ENCODE measurements at places on chromosomes 12 and 14.
A peak's percentile ranks its signal among the peaks of the same experiment; 100 is the strongest.

- DNase-seq: no peak
Observed at GRCh38 chr14:102733326-102733725, 43.9 kb upstream of the TRAF3 start.

DNA sequence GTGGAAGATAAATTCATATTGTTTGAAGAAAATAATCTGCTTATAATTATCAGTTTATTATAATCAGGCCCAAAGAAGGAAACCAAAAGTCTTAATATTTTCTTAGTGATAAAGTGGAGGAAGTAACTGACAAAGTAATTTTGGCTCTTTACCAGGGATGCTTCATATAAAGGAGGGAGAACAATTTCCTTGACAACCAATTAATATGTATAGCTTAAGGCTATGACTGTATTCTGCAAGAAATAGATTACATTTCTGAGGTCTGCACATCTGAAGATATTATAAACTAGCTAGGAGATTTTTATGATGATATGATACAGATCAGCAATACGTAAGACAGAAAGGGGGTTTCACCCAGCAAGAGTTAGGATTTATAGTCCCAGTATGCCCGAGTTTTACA lies 90.8 kb downstream of the BICD1 start:
- no peak for DNase-seq

GRCh38 chr12:6044082-6044481 lies 80.4 kb downstream of the VWF start:
- no peak for DNase-seq

GRCh38 chr12:119544765-119545625 lies 48.6 kb upstream of the TMEM233 start:
- DNase-seq: peak; percentile 26

- no peak for DNase-seq
Observed at GRCh38 chr12:3446235-3446634, 44.8 kb upstream of the PRMT8 start.

DNA sequence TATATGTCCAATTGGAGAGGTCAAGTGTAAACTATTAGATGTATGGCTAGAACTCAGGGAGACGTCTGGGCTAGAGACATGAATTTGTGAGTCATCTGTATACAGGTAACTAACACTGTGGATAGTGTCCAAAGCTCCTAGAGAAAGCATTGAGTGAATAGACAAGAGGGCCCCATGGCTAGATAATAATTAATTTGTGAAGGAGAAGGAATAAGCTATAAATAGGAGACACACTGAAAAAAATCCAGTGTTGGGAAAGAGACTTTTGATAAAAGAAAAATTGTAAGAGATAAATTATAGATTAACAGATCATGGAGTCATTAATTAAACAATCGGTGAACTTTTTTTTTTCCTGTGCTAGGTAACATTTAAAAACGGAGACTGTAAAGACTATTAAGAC lies 326.6 kb upstream of the PRICKLE1 start:
- DNase-seq: no peak

- DNase-seq: no peak
Observed at GRCh38 chr12:1845427-1845826, 25.1 kb downstream of the LRTM2 start.

DNA sequence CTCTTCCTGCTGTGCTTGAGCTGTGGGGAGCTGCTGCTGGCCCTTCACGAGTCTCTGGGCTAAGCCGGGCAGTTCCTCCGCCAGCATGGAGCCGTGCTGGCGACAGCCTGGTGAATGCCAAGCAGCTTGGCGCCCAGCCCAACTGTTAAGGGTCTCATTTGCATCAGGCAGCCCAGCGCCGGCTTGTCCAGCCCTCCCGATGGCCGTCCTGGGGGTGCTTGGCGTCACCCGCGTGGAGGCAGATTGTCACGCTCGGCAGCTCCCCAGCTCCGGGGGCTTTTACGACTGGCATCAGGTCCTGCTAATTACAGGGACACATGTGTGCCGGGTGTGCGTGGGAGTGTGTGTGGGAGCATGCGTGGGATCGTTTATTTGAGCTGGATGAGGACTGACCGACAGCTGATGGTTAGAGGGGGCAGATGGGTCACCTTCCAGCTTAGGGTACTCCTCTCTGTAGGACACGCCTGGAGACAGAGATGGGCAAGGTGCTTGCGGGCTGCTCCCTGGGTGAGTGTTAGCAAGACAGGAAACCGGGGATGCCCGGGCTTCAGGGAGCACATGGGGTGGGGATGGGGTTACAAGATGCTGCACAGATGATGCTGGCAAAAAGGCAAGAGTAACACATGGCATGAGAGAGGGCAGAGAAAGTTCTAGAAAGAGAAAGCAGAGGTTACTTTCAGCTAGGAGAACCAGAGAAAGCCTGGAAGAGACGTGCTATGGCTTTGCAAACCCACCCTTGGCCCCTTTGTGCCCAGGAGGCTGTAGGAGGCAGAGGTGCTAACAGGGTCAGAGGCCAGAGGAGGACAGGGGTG lies 64.1 kb downstream of the KIF26A start:
- peak; percentile 37 for DNase-seq

GRCh38 chr12:41436076-41436475 lies 248.0 kb downstream of the PDZRN4 start:
- no peak for DNase-seq

- peak; percentile 94 for DNase-seq
Observed at GRCh38 chr14:89955745-89956660, at the start of gene TDP1. Gene TDP1, plus strand, starts transcription at chr14:89955927. Its CDS starts 7,188 bp downstream, at chr14:89963115.

- DNase-seq: no peak
Observed at GRCh38 chr12:108972358-108972757, 48.5 kb downstream of the SVOP start.

DNA sequence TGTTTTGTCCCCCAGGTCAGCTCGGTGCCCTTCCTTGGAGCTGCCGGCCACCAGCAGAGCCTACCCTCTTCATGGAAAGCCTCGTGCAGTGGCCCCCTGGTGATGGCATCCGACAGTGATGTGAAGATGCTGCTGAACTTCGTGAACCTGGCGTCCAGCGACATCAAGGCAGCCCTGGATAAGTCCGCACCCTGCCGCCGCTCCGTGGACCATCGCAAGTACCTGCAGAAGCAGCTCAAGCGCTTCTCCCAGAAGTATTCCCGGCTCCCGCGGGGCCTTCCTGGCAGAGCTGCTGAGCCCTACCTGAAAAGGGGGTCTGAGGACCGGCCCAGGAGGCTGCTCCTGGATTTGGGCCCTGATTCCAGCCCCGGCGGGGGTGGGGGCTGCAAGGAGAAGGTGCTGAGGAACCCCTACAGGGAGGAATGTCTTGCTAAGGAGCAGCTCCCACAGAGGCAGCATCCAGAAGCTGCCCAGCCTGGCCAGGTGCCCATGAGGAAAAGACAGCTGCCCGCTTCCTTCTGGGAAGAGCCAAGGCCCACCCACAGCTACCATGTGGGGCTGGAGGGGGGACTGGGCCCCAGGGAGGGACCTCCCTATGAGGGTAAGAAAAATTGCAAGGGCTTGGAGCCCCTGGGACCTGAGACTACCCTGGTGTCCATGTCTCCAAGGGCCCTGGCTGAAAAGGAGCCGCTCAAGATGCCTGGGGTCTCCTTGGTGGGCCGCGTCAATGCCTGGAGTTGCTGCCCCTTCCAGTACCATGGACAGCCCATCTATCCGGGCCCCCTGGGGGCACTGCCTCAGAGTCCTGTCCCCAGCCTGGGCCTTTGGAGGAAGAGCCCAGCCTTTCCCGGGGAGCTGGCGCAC lies 1.3 kb downstream of the FAM181A start:
- no peak for DNase-seq

DNA sequence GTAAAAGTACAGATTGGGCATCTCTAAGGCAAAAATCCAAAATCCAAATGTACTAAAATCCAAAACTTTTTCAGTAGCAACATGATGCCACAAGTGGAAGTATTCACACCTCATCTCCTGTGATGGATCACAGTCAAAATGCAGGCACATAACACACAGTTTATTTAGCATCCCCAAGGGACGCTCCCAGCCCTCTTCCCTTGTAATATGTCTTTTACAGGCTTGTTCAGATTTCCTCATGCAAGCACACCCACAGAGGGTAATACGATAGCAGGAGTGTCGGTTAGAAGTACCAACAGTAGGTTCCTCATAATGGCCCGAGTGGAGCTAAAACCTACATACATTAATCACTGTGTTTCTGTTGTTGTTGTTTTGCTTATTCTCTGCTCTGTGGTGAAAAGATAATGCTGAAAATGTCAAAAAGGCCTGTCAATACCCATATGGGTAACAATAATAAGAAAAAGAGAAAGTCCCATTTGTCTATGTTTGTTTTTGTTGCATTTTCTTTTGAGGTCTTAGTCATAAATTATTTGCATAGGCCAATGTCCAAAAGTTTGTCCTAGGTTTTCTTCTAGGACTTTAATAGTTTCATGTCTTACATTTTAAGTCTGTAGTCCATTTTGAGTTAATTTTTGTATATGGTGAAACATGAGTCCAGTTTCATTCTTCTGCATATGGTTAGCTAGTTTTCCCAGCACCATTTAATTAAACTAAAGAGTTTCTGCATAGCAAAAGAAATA lies 133.1 kb downstream of the LRIG3 start:
- DNase-seq: no peak

- DNase-seq: no peak
Observed at GRCh38 chr12:61546296-61546695, 713.9 kb upstream of the USP15 start.

DNA sequence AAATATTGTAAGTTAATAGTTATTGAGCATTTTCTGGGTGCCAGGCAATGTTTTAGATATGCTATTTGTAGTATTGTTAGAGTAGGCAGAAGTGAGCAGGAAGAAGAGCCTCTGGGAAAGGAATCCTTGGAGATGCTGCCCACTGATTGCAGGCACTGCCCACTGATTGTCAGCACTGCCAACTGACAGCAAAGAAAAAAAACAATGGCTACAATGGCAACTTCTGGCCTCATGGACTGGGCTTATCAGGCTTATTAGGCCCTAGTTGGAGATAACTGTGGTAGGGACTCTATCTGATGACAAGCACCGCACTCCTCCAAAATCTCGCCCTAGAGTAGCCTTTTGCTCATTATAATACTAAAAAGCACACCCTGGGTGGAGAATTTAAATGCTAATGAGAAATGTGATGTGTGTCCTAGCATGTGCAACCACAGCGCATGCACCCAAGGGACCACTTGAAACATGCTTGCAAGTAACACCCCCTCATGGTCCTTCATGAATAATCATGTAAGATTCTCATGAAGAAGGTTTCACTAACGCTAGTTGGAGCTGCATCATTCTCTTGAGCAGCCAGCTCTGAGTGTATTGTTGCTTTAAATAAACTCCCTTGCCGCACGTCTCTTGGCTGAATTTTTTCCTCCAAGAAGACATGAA lies 103.5 kb upstream of the PPP4R3A start:
- DNase-seq: no peak

- DNase-seq: no peak
Observed at GRCh38 chr12:67193704-67194103, 75.5 kb upstream of the CAND1 start.

DNA sequence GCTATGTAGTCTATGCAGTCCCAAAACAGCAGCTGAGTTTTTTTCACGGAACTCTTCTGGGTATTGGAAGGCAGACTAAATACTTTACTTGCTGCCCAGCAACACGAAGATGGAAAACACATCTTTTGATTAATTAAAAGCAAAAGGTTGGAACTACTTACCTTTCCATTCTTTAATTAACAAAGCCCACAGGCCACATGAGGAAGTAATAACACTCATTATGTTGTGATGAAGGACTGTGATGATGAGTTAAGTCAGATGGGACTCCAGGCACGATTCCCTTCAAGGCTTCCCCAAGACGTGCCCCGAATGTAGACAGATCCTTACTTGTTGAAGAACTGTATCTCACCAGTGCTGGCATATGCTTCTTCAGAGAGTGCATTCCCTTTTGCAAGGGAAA lies 129.0 kb downstream of the WIF1 start:
- DNase-seq: no peak

DNA sequence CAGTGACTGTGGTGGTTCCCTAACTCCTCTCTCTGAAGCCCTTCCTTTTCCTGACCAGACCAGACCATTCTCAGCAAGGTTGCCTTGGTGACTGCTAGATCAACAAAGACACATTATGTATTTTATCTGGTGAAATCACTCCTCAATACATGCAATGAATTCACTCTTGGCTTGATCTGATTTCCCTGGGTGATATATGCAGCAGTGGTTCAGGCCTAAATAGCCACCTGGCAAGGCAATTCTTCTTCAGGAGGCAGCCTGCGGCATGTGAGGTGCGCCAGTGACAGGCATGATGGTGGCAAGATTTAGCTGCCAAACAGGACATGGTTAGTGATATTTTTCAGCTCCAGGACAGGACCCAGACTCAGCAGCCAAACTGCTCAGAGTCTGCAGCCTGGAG lies 350.3 kb upstream of the CCDC196 start:
- DNase-seq: no peak

GRCh38 chr14:95814363-95815225 lies 62.0 kb upstream of the TUNAR start:
- DNase-seq: no peak

DNA sequence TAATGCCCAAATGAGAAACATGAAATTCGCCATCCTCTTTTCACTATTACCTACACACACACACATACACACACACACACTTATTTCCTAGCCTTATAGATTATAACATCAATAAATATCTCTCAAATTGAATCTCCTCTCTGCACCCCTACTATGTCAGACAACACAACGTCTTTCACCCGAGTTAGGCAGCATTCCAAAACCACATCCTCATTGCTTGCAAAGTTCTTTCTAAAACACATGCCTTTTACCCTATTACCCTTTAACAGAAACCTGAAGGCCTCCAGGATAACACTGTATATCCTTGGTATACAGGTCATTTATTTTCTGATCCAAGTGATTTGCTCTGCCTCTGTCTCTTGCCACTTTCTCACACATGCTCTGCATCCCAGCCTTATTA lies 56.3 kb downstream of the KCNH5 start:
- no peak for DNase-seq

DNA sequence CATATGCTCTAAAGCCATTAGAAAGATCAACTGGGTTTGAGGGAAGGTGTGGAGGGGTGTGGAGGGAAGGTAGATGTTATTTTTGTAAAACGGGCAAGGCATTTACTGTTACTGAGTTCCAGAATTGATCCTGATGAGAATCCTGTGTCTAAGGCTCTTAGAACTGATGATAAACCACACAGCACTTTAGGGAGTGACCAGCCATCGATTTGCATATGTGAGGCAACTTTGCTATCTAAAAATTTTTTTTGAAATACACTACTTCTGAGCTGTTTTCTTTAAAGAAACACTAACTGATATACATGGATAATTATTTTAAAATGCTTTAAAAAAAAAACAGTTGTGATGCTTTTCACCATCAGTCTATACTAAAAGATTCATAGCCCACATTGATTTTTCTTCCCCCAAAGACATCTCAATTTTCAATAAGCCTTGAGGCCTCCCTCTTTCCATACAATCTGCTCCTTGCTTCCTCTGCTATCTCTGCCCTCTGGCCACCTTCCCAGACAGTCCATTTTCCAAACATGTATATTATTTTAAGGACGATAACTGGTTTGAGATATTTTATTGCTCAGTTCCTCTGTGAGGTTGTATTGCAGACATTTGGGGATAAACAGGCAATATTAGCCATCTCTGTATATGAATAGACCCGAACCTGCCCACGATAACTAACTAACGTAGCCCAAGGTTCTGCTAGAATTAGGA lies 265.9 kb downstream of the EFCAB11 start:
- no peak for DNase-seq

- DNase-seq: no peak
Observed at GRCh38 chr12:113674302-113674701, 202.6 kb upstream of the LHX5 start.

Data from NCI-H1048 (cell line).